ENCODE measurements at places on chromosomes 5 and 9.

DNA sequence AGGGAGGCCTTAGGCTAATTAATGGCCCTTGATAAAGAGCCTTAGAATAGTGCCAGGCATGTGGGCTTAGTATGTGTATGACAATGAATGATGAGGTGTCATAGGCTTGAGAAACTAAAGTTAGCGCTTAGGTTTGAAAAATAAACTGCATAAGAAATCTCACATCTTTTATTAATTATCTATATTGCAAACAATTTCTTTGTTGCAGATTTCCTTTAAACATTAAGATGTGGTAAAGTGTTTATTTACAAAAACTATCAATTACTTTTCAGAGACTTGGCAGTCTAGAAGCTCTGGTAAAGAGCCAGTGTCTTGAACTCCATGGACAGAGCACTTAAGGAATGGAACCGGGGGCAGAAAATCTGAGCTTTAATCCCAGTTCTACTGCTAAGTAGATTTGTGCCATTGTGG is 23.1 kb downstream of the MAP1B start:
- no peak for DNase-seq

DNA sequence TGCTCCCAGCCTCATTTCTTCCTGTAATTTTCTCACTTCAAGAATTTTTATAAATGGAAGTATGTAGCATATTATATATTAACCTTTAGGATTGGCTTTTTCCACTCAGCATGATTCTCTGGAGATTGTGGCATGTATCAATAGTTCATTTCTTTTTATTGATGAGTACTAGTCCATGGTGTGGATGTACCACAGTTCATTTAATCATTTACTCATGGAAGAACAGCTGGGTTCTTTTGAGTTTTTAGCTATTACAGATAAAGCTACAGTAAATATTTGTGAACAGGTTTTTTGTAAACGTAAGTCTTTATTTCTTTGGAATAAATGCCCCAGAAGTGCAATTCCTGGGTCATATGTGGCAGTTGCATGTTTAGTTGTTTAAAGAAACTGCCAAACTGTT is 76.1 kb downstream of the UHRF2 start:
- DNase-seq, result no peak

- DNase-seq, result no peak
Measured at GRCh38 chr5:95727764-95728191, 3.4 kb upstream of the RHOBTB3 start.

- no peak for DNase-seq
Measured at GRCh38 chr5:178383919-178384815, 151.6 kb upstream of the PHYKPL start.

DNA sequence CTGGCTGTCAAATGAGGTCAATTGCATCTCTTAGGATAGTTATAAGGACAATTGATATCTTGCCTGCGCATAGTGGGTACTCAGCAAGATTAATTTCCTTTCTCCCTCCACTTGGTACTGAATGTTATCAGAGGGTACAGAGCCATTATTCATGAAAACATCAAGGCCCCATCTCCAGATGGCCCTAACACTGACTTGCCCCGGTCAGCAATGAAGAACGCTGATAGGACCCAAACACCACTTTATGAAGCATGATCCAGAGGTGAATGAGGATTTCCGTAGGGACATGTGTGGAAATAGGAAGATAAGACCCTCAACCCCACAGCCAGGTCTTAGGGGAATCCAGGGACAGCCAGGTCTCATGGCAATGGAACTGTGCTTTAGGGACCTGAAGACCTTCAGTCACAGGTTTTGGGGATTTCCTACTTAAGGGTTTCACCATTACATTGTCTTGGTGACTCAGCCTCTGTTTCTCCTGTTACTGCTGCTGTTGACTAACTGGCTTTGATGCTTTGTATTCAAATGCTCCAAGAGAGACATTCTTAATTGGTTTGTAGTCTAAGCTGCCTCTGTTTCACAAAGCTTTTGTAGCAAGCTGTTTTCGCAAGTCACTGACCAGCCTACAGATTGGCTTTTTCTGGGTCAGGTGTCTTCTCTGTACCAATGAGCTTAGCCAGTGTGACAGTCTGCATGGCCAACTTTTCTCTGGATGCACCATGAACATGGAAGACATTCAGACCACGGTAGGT is 35.3 kb upstream of the IQGAP2 start:
- peak; percentile 29 for DNase-seq

DNA sequence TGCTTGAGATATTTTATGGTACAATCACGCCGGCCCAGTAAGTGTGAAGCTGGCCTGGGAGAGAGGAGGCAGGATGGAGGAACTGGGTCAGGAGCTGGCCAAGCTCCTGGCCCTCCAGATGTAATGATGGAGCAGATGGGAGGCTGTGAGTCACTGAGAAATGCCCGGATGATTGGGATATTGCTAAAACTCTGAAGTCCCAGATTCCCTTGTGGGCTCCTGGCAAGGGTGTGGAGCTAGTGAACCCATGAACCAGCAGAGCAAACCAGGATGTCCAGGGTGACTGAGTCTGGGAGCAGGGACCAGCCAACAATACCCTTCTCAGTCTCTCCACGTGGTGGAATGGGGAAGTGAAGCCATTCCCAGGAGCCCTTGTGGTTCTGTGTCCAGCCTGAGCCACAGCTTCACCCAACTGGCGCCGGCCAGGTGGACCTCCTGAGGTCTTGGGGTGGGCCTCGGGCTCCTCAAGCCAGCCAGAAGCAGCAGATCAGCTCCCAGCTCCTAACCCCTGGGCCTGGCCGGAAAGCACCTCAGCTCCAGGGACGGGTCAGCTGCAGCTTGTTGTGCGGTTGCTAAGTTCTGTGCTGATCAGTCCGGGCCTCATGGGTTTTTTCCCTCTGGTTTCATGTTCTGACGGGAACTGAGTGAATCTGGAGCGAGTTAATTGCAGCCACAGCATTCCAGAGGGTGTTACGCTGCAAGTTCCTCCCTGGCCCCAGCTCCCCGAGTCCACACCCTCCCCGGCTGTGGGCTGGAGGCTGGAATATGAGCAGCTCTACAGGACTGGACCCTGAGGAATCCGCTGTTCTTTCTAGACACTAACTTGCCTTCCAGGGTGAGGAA is 37.6 kb downstream of the DUSP1 start:
- no peak for DNase-seq

- no peak for DNase-seq
Measured at GRCh38 chr5:88984040-88984439, 101.1 kb upstream of the MEF2C start.

- no peak for DNase-seq
Measured at GRCh38 chr5:95251185-95251584, 33.7 kb downstream of the MCTP1 start.

GRCh38 chr5:173094012-173094661 is 38.0 kb downstream of the CREBRF start:
- no peak for DNase-seq

Measured in stimulated activated CD4-positive, alpha-beta T cell treated with anti-CD3 and anti-CD28 coated beads, Interleukin-2, amount 100 ng/mL, for 24 hours (primary cell).